Fibroblast of skin of right biceps (primary cell): ENCODE measurements at places on chromosomes 4 and X.

- peak; percentile 14 for DNase-seq
These were observed 662 bp downstream of the APBB2 start for GRCh38 chr4:41213625-41214135.

- no peak for DNase-seq
These were observed 94.1 kb downstream of the RLIM start for GRCh38 chrX:74520291-74520690.

DNA sequence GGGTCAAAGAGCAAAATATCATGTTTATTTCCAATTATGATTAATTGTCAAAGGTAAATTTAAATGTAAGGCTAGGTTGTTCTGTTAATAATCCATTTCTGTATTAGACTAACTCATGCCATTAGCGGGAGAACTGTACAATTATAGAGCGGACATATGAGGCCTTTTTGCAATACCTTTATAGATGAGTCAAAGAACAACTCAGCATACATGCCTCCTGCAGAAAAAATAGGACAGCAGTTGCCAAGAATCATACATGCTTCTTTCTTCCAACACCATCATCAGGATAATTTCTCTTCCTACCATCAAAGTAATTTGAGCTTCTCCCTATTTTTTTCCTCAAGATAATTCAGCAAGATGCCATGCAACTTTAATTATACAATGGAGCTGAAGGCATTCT, 917.8 kb downstream of the ADGRL3 start:
- DNase-seq: peak; percentile 42

DNA sequence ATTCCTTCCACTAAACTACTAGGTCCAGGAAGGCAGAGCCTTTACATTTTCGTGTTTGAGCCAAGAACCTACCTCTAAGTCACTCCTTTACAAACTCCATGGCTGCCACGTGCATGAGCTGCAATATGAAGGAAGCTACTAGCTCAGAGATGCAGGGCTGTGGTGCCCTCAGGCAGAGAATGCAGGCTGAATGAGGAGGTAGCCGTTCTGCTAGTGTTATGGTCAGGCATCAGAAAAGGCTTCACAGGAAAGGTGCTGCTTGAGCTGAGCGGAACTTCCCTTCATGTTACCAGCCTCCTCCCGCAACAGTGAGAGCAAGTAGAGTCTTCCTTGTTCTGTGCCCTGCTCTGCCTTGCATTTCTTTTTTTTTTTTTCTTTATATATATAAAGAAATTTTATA, 148.3 kb upstream of the PACRGL start:
- no peak for DNase-seq

DNA sequence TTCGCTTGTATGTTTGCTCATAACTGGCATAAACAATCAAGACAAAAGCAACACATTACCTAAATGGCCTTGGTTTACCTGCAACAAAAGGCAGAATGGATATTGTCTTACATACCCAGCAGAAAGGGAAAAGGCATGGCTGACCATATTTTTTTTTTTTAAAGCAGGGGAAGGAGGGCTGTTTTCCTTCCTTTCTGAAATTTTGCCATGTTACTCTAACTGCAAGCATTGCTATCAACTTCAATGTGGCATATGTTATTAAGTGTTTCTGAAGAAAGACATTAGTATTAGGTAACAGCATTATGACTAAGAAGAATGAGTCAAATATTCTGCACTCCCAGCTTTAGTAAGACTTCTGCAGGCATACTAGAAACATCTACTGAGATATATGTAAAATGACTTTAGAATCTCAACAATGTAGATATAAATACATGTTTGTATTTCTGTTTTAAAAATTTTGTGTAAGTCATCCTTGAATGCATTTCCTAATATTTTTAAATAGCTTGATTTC, 512.6 kb upstream of the FAM241A start:
- peak; percentile 69 for DNase-seq

GRCh38 chr4:56648021-56648823, 32.9 kb downstream of the HOPX start:
- DNase-seq: no peak

GRCh38 chrX:72100824-72101351, 30.8 kb downstream of the RTL5 start:
- DNase-seq: no peak

DNA sequence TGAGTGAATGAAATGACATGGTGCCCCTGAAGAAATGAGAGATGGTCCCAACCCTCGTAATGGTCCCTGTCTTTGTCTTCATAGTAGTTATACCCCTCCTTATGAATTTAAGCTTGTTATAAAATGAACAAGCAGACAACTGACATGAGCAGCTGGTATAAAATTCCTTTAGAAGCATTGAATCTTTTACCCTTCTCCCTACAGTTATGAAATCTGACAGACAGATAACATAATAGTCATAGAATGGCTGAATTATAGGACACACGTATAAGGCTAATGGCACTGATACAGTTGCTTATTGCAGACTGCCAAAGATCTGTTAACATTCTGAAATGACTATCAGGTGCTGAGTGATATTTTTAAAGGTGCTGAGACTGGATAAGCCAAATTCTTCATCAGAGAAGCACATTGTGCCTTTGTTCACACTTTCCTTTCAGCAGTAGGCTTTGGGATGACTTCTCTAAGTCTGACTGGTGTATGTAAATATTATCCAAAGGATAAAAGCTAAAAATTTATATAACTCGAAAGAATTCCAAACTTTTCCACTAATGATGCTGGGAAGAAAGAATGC, 47.4 kb upstream of the PDGFC start:
- no peak for DNase-seq

GRCh38 chr4:184384810-184385557, 89.4 kb downstream of the IRF2 start:
- no peak for DNase-seq

- DNase-seq: no peak
These were observed 191.1 kb upstream of the ANXA3 start for GRCh38 chr4:78360466-78360865.

DNA sequence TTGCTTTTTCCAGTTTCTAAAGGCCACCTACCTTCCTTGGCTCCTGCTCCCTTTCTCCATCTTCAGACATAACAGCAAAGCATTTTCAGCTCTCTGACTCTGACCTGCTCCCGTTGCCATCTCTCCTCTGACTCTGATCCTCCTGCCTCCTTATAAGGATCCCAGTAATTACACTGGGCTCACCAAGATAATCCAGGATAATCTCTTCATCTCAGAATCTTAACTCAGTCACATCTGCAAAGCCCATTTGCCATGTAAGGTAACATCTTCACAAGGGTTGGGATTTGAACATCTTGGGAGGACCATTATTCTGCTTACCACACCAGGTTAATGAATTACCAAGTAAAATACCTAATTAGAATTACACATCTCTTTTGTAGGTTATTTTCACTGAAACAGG, 41.3 kb upstream of the MAGED1 start:
- DNase-seq: no peak

DNA sequence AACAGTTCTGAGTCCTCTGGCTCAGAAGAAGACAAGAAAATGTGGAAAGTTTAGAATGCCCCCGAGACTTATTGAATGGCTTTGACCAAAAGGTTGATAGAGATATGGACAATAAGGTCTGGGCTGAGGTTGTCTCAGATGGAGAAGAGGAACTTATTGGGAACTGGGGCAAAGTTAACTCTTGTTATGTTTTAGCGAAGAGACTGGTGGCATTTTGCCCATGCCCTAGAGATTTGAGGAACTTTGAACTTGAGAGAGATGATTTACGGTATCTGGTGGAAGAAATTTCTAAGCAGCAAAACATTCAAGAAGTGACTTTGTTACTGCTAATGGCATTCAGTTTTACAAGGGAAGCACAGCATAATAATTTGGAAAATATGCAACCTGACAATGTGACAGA, 1549.3 kb upstream of the ADGRL3 start:
- no peak for DNase-seq

DNA sequence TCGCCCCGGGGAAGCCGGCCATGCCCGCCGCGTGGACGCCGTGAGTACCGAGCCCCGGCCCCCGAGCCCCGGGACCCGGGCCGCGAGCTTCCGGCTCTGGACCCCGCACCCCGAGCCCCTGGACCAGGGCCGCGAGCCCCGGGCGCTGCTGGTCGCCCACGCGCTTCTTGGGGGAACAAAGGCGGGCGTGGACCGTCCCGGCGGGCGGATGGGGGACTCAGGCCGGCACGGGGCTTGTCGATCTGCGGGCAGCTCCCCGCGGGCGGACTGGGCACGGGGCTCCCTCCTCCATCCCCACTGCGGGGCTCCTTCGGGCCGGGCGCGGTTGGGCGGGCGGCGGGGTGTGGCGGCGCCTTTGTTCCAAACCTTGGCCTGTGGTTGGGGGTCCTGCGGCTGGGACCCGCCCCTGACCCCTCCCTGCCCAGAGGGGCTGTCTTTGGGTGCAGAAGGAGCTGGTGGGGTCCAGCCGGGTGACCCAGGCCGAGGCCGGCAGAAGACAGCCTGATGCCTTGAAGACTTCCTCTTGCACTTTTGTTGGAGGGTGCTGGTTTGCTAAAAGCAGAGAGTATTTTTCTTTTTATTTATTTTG, 25.2 kb upstream of the ADD1 start:
- no peak for DNase-seq

DNA sequence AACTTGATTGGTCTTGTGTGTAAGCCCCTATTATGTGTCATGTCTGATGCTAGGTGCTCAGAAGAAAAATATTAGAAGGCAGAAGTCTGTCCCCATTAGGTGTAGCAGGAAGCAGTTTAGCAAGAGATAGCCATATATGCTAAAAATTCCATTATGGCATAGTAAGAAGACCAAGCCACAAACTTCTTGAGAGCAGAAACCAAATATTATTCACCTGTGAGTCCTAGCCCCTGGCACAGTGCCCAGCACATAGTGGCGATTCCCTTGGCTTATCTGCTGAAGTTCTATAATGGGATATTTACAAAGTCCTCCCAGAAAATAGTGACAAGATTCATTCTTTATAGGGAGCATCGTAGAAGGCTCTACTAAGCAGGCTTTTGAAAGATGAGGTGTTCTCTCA, 174.4 kb downstream of the RAB28 start:
- no peak for DNase-seq

DNA sequence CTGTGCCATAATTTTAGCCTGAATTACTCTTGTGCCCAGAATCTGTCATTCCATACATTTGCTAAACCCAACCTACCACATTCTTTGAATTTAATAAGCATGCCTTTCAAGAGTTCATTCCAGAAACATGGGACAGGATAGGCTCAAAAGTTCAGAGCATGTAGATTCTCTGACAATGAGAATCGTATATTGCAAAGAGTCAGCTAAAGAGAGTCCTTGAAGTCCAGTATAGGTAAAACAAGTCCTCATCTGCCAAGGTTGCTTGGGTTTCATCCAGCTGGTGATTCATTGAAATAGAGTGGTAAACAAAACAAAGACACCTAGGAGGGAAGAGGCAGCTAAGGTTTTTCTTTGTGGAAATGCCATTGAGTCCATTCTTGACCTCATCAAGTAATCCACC, 249.3 kb upstream of the DIPK2B start:
- peak; percentile 70 for DNase-seq

DNA sequence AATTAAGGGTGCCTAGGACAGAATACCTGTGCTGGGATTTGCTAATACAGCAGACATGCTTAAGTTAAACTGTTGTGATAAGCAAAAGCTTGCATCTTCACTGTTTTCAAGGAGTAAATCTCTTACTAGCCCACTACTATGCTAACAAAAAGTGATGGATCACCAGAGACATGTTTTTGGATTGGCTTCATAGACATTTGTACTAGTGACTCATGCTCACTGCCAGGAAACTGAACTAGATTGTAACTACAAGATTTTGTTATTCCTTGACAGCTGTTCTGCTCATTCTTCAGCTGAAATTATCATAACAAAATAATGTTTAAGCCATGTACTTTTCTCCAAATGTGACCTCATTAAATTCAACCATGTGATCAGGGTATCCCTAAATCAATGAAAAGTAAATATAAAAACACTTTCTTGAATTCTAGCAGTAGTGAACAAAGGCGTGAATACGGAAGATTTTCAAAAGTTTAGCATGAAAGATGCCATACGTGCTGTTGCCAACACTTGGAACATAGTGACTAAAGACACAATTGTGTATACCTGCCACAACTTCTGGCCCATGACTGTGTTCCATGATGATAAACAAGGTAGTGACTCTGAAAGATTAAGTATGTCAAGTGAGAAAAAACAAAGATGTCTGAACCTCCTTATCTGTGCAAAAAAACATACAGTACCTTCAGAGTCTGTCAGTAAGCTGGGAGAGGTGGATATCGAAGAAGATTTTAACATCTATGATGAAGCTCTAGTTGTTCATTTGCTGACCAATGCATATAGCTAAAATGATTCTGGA, 154.0 kb downstream of the BTC start:
- peak; percentile 71 for DNase-seq

DNA sequence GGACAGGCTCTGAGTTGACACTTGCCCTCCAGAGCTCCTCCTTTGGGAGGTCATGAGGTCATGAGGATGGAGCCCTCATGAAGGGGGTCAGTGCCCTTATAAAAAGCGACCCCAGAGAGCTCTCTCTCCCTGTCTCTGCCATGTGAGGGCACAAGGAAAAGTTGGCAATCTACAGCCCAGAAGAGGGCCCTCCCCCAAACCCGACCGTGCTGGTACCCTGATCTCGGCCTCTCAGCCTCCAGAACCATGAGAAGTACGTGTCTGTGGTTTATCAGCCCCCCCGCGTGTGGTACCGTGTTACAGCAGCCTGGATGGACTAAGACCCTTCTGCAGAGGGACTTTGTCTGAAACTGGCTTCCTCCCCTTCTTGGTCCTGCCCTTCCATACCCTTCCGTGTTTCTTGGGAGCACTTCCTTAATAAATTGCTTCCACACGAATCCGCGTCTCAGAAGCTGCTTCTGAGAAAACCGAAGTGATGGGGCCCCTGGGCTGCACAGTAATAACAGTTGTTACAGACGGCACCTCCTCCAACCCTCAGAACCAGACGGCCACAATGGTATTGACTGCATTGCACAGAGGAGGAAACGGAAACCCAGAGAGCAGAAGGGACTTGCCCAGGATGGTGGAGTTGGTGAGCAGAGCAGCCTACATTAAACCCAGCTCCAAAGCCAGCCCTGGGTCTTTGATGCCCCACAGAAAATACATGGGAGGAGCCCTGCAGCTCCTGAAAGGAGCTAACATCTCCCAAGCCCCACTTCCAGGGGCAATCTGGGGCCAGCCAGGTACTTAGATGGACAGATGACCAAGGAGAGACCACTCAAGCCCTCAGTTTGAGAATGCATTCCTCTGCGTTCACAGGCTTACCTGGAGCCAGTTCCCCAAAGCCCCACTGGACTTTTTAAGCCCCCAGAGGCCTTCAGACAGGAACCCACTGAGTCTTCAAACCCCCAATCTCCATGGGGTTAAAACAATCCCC, 242.7 kb downstream of the BCOR start:
- peak; percentile 17 for DNase-seq

DNA sequence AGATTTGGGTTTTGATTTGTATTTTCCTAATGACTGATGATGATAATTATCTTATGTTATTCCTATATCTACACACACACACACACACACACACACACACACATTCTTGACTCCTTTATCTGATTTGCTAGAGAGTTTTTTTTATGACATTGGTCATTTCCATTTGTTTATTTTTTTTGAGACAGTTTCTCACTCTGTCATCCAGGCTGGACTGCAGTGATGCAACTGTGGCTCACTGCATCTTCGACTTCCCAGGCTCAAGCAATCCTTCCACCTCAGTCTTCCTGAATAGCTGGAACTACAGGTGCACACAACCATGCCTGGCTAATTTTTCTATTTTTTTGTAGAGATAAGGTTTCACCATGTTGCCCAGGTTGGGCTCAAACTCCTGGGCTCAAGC, 6.7 kb downstream of the ZNF81 start:
- DNase-seq: no peak

- DNase-seq: no peak
These were observed 7.4 kb upstream of the SMS start for GRCh38 chrX:21933077-21933476.

- DNase-seq: no peak
These were observed 167.0 kb upstream of the CPEB2 start for GRCh38 chr4:14835288-14835687.

- peak; percentile 90 for DNase-seq
These were observed 32.6 kb downstream of the DCK start for GRCh38 chr4:71026086-71026485.
